GM13977 (cell line): ENCODE measurements at places on chromosomes 1 and 21.
A peak's percentile ranks its signal among the peaks of the same experiment; 100 is the strongest.

- DNase-seq: no peak
Observed at GRCh38 chr1:107009281-107009680, 47.2 kb upstream of the PRMT6 start.

- no peak for DNase-seq
Observed at GRCh38 chr1:185058876-185059275, 13.5 kb downstream of the RNF2 start.

DNA sequence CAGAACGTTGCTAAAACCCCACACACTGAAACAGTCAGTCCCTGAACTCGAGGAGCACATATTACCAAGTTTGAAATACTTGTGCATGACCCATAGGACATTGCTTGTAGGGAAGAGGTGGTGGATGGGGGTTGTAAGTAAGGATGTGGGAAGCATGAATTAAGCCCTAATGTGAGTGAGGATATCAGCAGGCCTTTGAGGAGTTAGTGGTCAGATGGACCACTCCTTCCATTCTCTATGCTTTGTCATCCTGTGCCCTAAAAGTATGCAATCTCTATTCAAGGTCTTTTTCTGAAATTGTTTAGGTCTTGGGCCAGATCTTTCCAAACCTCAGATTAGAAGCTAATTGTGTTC is 70.9 kb upstream of the SAMSN1 start:
- DNase-seq: no peak

DNA sequence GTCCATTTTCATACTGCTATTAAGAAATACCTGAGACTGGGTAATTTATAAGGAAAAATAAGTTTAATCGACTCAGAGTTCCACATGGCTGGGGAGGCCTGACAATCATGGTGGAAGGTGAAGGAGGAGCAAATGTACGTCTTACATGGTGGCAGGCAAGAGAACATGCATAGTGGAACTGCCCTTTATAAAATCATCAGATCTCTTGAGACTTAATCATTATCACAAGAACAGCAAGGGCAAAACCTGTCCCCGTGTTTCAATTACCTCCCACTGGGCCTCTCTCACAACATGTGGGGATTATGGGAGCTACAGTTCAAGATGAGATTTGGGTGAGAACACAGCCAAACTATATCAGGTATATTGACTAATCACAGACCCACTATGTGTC is 370.2 kb upstream of the USP24 start:
- no peak for DNase-seq

DNA sequence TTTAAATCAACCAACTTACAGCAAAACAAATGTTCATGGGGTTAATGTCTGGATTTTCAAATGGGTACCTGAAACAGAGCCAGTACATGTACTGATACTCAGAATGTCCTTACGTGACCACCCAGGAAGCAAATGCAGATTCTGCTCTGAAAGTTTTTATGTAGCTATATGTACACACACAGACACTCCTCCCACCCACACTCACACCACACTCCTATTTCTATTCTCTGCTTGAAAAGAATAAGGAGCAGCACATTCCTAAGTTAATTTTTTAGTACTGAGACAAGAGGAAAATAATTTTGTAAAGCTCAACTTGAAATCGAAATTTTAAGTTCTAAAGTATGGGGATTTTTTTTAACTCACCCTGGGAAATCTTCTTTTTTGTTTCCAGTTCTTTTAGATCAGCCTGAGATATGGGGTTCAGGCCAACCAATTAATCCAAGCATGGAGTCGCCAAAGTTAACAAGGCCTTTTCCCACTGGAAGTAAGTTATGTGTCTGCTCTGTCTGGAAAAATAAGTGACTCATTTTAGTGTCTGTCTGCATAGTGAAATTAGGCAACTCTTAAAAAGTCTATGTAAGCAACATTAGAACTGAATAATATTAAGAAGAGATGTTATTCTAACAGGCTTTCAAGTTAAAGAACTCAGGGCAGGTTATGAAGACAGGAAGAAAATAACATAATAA is 75.5 kb upstream of the DYNLT5 start:
- no peak for DNase-seq

- DNase-seq: no peak
Observed at GRCh38 chr1:81950037-81950436, 149.3 kb downstream of the ADGRL2 start.

GRCh38 chr1:65980237-65980636 is 187.5 kb downstream of the PDE4B start:
- no peak for DNase-seq

DNA sequence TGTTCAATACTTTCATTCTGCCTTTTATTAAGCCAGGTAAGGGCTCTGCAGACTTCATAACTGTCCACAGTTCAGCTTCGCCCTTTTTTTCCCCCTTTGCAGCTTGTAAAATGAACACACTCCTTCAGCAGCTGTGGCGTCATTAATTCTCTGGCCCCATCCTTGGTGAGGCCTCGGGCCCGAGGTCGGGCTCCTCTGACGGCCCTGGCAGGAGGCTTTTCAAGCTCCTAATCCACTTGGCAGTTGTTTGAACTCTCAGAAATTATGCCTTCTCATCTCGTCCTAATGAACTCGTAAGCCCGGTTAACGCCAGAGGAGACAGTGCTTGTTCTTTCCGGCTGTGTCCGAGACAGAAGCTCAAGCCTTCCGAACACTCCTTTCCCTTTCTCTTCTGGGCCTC is 18.1 kb upstream of the EPHA8 start:
- DNase-seq: no peak

DNA sequence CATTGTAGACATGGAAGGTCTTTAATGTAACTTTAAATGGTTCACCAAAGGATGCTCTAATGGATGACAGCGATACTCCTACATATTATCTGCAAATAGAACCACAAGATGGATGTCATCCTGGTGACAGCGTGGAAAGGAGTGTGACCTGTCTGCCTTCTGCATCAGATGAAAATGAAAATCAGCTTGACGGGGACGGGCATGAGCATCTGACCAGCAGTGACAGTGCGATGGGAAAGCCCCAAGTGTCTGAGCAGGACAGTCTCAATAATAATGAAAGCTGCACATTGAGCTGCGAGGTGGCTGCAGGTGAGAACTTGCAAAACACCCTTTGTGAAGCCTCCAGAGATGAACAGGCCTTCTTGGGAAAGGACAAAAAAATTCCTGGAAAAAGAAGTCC is 25.2 kb downstream of the CNST start:
- peak; percentile 72 for DNase-seq

GRCh38 chr1:20416706-20417105 is 69.3 kb downstream of the CAMK2N1 start:
- no peak for DNase-seq

DNA sequence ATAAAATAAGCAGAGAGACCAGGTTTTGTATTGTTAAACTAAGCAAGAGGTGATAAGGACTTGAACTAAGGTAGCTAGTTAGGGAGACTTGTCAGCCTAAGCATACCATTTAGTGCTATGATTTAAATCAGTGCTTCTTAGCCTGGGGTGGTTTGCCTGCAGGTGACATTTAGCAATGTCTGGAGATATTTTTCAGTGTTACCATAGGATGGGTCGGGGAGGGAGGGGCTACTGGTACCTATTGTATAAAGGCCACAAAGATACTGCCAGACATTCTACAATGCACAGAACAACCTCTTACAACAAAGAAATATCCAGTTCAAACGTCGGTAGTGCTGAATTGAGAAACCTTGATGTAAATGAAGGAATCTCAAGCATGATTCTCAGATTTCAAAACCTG is 3.3 kb downstream of the ATP5PB start:
- no peak for DNase-seq

DNA sequence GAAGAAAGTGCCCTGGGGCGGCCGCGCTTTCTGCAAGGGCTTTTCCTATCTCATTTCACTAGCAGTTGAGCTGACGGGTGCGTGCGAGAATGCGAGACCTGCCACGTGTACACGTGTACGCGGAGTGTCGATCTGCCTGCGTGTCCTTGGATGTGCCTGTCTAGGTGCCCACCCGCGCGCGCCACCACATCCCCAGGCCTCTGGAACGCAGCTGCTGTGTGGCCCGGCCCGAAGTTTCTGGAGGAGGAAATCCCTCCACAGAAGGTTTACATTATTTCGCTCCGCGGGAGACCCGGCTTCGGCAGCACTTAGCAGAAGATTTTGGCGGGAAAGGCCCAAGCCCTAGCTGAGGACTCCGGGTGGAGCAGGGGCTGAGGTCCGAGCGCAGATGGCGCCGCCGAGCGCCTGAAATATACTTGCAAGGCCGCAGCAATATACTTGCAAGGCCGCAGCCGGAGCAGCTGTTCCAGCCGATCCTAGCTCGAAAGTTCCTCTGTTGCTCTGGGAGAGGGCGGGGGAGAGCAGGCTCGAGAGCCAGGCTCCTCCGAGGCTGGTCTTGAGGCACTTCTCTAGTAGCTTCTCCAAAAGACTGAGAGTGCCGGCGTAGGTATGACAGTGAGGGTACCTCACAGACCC is 3.9 kb downstream of the TBX15 start:
- peak; percentile 22 for DNase-seq

DNA sequence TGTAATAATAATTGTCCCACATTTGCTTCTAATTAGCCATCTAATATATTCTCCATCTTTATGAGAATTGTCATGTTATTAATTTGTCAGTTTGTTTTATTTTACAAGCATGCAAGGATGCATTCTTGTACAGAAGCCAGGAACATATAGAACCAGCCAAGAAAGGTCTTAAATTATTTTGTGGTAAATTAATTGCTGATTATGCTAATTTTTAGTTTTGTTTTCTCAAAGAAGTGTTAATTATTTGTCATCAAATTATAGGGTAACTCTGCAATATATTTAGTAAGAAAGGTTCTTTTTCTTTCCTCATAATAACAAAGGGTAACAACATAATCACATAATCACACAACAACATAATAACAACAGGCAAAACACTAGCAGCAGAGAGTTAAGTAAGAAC is 5.7 kb downstream of the CLIC6 start:
- no peak for DNase-seq

DNA sequence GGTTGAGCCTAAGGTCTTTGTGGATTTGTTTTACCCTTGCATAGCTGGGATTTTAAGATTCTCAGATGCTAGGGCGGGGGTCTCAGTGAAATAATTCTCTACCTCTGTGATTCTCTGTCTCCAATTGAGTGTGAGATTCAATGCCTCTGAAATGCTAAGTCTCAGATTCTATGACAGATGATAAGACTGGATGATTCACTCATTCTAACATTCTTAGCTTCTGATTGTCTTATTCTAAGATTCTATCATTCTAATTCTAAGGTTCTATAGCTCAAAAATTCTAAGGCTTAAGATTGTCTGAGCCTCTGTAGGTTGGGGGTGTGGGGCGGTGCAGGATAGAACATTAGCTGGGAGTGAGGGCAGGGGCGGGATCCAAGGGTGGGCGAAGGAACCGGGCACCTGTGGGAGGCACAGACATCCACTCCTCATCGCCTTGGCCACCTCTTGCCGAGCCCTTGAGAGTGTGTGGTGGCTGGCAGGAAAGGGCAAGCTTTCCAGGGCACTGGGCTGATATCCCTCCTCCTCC is 29.5 kb downstream of the ADGRB2 start:
- no peak for DNase-seq

DNA sequence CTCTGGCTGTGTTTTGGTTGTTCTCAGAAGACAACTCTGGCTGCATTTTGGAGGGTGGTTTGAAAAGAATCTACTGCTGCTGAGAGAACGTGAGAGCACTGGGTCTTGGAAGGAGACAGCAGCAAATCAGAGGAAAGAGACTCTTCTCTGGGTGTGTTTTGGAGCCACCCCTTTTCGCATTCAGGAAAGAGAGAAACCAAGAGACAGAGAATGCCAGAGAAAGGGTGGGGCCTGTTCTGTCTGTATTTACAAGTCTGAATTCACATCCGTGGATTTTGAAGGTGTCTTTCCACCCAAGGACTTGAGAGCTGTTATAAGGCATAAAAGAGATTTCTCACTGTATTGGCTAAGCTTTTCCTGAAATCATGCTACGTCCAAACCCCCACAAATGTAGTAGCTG is 187.2 kb downstream of the C1orf94 start:
- no peak for DNase-seq

- DNase-seq: peak; percentile 62
Observed at GRCh38 chr1:27594564-27595510, 9.1 kb downstream of the AHDC1 start.

GRCh38 chr1:219076326-219076937 is 97.2 kb upstream of the LYPLAL1 start:
- DNase-seq: no peak

GRCh38 chr1:43255438-43256210 is 14.2 kb upstream of the TMEM125 start:
- no peak for DNase-seq

DNA sequence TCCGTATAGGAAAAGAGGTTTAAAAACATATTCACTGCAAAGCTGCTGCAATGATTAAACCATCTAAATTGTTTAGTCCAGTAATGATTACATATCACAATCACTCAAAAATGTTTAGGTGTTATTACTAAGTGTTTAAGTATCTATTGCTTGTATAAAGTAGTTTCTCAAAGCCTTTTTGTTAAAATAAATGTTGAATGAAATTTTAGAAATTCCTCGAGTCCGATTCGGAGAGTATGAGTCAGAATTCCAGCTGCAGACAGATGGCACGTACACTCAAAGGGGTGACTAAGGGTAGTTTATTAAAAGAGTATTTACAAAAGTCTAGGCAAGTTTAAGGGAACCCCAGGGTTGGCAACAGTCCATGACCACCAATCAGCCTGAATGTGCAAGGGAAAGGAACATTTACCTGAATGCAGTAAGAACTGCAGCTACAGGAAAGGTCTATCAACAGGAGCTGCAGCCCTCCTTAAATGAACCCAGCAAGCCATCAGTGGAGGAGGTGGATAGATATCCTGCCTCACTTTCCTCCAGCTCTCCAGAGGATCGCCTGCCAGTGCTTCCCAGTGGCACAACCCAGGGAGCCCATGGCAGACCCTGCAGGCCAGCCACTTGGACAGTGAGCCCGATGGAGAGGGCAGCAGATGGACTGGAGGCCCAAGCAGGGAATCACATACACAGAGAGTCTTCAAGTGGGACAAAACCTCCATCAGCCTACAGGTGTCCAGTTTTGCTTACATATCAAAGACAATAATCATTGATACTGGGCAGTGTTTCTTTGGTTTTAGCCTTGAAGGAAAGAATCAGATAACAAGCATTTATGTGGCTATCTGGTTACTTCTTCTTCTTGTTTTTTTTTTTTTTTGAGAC is 92.1 kb upstream of the SLC44A3 start:
- DNase-seq: no peak

DNA sequence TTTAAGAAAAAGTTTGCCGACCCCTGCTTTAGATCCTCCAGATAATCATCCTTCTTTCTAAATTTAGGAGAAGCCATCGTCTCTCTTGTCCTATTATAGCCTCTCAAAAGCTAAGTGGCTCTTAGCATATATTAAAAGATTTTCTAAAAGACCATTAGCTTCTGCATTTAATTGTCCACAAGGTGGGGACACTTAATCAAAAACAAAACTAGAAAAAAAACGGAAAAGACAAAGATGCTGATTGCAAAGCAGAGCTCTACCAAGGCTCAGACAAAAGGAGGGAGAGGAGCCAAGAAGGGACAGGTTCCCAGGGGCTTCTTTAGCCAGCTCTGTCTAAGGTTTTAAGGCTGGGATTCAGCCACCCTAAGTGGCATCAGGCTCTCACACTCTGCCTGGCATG is 128.3 kb upstream of the HMGB4 start:
- DNase-seq: no peak
